Progenitor cell of endocrine pancreas (in vitro differentiated cells): ENCODE measurements at places on chromosomes 12 and 14. TPM values are rescaled to one million over a fixed set of nuclear protein-coding genes. Genes with fewer than 3 reads are reported as not detected.

Gene ESPL1
- total RNA-seq = 24.3 and 27.1 TPM in 2 replicates

Gene HOXC13
- total RNA-seq = not detected in 2 replicates

Gene CNTN1
- total RNA-seq = 3.1 and 3.6 TPM in 2 replicates

Gene ABHD4
- 25.6 and 30.5 TPM in 2 replicates for total RNA-seq

Gene SPX
- 2.6 and 2.7 TPM in 2 replicates for total RNA-seq

Gene NDUFB1
- total RNA-seq = 96.3 and 99.0 TPM in 2 replicates

Gene NEUROD4
- total RNA-seq = not detected in 2 replicates

Gene RAB21
- 52.5 and 54.0 TPM in 2 replicates for total RNA-seq

Gene MYL2
- not detected in 2 replicates for total RNA-seq

Gene POTEG
- not detected in 2 replicates for total RNA-seq

Gene AMN
- 2.5 and 3.0 TPM in 2 replicates for total RNA-seq

Gene ANKRD52
- total RNA-seq = 60.3 and 64.3 TPM in 2 replicates

Gene CABP1
- total RNA-seq = 0.19 and 0.49 TPM in 2 replicates

Gene KRT73
- not detected in 2 replicates for total RNA-seq

Gene FOXM1
- 80.8 and 92.2 TPM in 2 replicates for total RNA-seq

Gene EFS
- 66.8 and 69.6 TPM in 2 replicates for total RNA-seq
